ENCODE measurements at places on chromosomes 1 and 21.

GRCh38 chr1:192846950-192847349, 38.1 kb downstream of the RGS2 start:
- no peak for DNase-seq

- DNase-seq = no peak
Measured at GRCh38 chr1:18412882-18413353, 67.8 kb upstream of the KLHDC7A start.

- no peak for DNase-seq
Measured at GRCh38 chr1:184524248-184524647, 137.4 kb downstream of the C1orf21 start.

DNA sequence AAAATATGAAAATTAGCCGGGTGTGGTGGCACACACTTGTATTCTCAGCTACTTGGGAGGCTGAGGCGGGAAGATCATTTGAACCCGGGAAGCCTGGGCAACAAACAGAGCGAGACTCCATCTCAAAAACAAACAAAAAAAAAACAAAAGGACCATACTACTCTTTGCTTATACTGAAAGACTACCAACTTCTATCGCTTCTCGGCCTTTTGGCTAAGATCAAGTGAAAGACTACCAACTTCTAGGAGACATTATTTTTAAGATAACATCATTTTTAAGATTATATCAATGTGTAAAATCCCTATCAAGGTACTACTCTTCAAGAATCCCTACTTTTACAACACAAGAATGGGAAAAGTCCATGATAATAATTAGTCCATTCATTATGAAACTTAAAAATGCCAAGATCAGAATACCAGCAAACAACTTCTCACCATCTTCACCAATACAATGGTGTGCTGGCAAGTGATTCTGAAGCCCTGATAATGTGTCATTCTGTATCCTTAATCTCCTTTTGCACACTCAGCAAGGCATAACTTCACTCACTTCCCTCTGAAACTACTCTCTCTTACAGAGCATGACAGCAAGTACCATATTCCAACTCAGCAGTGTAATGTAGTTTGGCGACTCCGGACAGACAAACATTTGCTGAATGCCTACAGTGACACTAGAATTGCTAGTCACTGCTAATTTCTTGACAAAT, 1.7 kb downstream of the PTP4A2 start:
- DNase-seq = no peak

DNA sequence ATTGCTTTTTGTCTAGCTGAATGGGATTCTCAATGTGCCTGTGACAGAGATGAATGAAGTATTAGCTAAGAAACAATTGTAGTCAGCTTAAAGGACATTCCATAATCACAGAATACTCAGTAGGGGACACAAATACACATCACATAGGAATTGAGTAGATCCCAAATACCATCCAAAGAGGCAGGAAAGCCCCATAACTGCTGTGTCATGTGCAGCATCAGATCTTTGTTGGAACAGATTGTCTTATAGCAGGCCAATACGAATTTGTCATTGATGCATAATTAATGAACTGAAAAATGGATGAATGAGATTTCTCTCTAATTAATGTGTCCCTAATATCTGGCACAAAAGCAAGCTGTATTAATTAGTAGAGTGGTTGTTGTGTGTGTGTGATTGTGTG, 82.3 kb upstream of the S1PR1 start:
- DNase-seq = no peak

DNA sequence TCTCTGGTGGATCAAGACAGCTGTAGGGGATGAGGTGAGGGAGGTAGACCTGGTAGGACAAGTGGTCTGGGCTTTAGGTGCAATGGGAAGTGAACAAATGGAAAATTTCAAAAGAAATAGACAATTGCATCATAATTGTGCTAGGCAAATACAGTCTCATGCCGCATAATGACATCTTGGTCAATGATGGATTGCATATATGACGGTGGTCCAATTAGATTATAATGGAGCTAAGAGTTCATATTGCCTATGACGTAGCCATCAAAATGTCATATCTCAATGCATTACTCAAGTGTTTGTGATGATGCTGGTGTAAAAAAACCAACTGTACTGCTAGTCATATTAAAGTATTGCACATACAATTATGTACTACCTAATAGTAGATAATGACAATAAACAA, 19.0 kb downstream of the KCNK2 start:
- DNase-seq = no peak

DNA sequence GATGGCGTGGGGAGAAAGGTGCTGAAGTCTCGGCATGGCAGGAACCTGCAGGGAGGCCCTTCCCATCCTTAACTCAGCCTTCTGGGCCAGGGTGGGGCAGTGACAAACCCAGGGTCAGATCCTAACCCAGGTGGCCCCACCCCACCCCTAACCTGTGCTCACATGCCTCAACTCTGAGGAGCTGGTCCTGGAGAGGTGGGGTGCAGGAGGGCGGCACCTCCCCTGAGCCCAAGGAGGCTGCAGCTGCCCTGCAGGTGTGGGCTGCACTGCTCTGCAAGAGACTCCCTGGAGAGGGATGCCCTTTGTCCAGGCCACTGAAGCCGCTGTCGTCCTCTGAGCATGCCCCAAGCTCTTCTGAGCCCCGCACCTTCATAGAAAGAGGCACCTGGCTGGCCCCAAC, 15.2 kb upstream of the ADAMTSL4 start:
- no peak for DNase-seq

DNA sequence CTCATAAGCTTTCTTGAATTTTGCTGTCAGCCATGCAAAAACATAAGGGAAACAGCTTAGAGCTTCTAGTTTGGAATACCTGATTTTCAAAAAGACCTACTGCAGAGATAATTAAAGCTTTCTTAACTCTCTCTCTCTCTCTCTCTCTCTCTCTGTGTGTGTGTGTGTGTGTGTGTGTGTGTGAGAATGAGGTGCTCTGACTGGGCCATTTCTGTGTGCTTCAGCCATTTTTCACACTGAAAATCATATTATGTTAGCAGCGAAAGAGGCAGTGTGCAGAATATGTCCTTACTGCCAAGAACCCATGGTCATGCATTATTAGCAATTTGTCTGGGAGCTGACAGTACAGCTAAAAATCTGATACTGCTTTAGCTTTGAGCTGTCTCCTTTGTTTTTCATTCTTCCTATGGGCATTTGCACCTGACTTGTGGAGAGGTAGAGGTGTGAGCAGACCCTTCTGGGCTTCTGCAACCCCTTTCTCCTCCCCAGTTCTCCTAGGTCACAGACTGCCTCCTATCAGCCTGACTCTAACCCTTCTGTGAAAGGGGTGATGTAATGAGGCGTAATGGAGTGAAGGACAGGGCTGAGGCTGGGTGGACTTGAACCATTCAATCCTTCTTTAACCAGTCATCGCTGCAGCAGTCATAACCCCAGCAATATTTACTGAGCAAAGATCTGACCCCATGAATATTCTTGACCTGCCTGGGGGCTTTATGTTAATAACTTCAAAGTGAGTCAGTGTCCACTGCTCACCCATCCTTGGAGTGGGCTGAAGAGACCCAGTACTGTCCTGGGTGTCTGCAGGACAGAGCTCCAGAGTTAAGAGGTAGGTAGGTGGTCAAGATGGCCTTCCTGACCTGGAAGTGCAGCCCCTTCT, 61.2 kb downstream of the SYT6 start:
- DNase-seq = no peak

DNA sequence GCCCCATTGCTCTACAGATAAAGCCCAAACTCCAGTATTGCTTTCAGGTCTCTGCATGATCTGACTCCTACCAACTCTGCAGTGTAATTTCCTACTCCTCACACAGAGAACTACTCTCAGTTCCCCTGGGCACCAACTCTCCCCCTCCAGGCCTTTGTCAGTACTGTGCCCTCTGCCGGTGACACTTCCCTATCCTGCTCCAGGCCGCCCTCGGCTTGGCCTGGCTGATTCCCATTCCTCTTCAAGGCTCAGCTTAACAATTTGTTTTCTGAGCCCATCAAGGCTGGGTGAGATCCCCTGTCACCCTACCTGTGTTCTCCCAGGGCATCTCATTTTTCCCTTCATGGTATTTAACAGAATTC, 2.6 kb downstream of the SLAMF8 start:
- DNase-seq = no peak

GRCh38 chr21:35273333-35273732, 224.2 kb upstream of the RUNX1 start:
- no peak for DNase-seq

GRCh38 chr1:23673086-23673813, 18.4 kb upstream of the RPL11 start:
- no peak for DNase-seq

DNA sequence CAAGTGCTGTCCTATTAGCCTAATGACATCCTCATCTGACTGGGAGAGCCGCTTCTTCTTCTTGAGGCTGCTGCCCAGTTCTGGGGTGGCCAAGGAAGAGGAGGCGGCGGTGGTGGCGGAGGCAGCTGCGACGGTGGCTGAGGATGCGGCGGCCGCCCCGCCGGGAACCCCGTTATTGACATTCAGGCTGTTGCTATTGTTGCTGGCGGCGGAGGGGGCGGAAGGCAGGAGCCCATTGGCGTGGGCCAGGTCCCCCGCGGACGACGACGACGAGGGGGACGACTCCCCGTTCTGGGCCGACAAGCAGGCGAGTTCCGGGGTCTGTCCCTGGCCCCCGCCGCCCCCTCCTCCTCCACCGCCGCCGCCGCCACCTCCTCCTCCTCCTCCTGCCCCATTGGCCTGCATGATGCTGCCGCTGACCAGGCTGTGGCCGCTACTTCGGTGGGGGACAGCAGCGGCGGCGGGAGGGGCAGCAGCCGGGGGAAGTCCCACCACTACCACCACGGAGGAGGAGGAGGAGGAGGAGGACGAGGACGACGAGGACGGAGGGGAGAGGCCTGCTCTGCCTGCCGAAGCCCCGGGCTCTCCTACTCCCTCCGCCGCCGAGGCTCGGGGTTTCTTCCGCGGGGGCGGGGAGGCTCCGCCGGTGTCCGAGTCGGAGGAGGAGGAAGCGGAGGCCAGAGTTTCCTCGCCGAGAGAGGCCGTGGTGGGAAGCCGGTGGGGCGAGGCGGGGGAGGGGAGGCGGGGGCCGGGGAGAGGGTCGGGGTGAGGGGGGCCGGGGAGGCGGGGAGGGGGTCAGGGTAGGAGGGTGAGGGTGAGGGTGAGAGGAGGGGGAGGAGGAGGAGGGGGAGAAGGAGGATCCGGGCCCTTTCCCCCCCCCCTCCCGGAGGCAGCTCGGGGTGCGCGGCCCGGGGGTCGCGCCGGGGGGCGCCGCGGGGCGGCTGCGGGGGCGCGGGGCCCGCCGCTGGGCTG, 610 bp downstream of the WDR26 start:
- no peak for DNase-seq

GRCh38 chr1:160567858-160568682, 11.2 kb downstream of the CD84 start:
- DNase-seq = peak; percentile 56

GRCh38 chr1:7915826-7916500, 24.7 kb downstream of the TNFRSF9 start:
- no peak for DNase-seq

DNA sequence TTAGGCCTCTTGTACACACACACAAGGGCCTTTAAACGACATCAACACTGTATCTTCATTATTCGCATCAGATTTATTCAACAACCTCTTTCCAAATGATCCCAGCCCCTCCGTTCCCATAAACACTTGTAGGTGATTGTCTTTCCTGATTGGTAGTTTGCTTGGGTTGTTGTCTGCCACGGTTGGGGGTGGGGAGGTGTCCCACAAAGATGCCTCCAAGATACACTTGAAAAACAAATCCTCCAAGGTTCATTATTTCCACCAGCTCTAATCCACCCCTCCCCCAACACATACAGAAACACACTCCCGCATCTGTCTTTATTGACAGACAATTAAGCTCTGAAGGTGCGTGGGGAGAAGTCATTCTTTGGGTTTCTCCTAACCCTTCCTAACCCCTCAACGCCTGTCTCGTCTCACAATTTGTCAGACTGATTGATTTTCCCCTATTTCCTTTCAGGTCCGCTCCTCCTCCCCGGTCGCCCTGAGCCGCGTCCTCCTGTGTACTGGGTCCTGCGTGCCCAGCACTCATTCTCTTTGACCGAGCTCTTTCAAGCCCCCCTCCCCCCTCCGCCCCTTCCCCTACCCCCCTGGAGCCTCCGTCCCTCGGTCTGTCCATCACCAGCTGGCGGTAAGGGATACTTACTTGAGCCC, 1.4 kb downstream of the WDR26 start:
- DNase-seq = no peak

DNA sequence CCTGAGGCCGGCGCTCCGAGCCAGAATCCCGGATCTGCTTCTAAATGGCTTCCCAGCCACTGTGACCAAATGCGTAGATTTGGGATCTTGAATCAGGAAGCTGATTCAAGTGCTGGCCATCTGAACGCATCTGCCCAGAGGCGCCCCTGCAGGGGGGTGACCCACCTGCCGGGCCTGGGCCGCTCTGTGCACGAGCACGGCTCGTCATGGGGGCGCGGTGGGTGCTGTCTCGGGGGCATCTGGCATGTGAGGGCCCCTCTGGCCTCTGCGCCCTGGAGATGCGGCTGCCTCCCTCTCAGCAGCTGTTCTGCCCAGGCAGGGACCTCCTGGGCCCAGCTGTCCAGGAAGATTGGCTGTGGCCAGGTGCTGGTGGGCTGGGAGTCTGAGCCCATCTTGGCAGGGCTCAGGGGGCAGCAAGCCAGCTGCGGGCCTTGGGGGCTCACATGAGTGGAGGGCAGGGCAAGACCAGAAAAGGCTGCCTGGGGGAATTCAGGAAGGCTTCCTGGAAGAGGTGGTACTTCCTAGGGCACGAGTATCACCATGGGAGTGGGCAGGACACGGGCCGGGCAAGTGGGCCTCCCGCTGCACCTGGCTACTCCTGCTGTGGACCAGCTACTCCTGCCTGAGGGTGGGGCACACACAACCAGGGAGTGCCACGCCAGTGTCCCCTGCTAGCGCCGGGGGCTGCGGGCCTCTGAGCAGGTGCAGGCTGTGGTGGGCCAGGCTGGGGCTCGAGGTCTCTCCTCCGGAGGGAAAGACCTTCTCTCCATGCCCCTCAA, 25.1 kb downstream of the PLCH2 start:
- DNase-seq = no peak

DNA sequence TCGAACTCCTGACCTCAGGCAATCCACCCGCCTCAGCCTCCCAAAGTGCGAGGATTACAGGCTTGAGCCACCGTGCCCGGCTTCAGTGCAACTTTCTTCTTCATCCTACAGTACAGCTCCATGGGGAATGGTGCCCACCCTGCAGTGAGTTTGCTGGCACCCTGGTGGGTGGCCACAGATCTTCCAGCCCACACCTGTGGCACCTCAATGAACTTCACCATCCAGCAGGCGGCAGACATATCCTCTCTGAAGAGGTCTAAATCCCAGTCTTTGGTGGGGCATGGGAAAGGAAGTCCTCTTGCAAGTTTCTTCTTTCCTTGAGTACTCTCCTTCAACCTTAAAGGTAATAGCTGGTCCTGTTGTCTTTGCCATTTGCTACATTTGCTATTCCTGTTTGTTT, 18.1 kb upstream of the ZBTB8A start:
- no peak for DNase-seq

DNA sequence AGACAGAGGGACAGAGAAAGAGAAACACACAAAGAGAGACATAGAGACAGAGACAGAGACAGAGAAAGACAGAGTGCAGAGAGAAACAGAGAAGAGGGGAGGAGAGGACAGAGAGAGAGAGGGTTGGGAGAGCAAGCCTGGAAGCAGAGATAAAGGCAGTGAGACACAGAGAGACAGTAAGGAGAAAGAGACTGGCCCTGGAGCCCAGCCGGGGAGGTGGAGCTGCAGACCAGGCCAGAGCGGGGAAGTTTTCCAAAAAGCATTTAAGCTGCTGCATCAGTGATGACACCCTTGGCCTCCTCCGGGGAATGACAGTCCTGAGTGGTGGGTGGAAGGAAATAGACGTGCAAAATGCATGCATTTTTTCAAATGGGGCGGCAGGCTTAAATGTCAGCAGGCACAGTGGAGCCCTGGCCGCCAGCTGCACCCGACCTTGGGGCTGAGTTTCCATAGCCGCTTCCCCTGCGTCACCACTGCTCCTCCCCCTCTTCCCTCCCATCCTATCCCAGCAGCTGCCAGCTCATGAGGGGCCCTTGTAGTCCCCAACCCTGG, 95.4 kb upstream of the KLHDC7A start:
- no peak for DNase-seq
